ENCODE measurements at places on chromosomes 6 and 20.

GRCh38 chr6:89951574-89952104, 57.4 kb downstream of the GJA10 start:
- DNase-seq: no peak

DNA sequence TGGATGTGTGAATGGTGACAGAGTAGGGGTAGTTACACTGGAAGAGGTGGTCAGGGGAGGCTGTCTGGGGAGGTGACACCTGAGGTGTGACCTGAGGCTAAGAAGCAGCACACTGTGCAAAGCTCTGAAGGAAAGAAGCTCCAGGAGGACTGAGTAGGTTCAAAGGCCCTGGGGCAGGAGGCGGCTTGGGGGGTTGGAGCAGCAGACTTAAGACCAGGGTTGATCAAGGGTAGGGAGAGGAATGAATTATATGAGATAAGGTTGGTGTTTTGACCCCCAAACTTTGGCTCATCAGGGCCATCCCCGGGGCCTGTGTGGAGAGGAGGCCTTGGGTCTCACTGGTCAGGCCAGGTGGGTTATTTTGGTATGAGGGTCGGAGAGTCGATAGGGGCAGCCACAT, 166.1 kb downstream of the GRM4 start:
- DNase-seq: no peak

- DNase-seq: no peak
These were observed 42.6 kb upstream of the SLA2 start for GRCh38 chr20:36688630-36689029.

GRCh38 chr20:8155229-8155628, 23.2 kb downstream of the PLCB1 start:
- no peak for DNase-seq

GRCh38 chr6:14642136-14642505, 524.5 kb downstream of the CD83 start:
- no peak for DNase-seq

- no peak for DNase-seq
These were observed 121.0 kb downstream of the SASH1 start for GRCh38 chr6:148463671-148464070.
